Ovary (tissue), 10 donors: ENCODE measurements at places on chromosomes 1 and 21.
A peak's percentile ranks its signal among the peaks of the same experiment; 100 is the strongest.

DNA sequence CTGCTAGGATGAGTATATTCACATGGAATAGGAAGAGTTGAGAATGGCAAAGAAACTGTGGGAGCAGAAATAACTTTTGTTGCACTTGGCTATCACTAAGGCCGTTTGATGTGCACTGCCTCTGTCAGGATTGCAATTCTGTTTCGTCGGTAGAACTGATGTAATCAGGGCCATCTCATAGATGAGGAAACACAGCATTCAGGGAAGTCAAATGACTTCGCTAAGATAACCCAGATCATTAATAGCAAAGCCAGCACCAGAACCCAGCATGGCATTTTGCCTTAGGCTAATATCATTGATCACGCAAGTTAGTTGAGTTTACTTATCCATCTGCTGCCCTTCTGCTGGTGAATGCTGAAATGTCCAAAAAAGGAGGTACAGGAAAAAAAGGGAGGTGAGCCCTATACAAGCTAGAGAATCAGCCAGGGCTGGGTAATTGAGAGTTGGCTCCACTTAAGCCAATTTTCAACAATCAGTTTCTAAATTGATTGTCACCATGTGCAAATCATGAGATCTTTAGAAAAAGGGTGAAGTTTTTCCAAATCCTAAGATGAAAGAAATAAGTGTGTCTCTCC, 7.6 kb downstream of the RASSF5 start:
- DNase-seq, result no peak

DNA sequence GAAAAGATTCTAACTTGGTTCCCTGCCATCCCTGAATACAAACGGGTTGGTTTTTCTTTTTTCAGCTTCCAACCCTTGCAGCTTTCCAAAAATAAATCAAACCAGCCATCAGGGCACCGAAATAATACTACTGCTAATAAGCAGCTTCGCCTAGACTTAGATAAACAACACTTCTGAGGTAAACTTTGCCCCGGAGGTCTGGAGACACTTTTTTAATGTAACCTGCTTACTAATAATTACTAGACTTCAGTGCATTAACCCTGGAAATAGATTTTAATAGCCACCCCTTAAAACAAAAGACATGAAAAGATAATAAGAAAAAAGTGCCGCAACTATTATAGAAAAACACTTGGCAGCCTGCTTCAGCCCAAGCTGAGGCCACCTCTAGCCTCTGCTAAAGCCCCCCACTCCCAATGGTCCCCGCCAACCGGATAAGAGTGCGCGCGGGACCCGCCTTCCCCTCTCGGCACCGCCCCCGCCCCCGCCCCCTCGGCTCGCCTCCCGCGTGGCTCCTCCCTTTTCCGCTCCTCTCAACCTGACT, 405 bp upstream of the GADD45A start:
- no peak for DNase-seq

DNA sequence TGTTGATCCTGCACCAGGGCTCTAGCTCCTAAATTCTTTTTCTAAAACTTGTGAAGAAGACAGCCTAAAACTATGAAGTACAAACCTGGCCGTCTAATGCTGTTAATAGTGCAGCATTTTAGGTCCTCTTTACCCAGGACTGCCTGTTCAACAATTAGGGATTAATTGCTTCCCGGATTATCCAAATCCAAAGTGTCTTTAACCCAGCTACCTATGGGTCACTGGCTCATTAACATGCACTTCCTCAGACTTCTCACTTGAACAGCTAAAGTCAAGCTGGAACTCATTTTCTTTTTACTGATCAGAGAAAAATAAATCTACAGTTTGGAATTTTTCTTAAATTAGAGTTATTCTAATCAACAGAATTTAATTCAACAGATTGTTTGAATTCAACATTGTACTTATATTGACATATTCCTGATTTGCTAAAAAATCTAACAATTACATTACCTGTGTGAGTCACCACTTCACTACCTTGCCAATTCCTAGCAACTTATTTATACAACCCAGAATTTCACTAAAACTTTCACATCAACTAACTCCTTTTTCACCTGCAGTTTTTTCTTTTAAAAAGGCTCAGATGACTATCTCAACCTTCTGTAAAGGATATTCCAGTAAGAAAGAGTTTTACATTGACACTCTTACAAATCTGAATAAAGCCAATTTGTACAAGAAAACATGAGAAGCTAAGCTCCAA, 3.3 kb downstream of the HNRNPU start:
- no peak for DNase-seq

- DNase-seq, result peak; percentile 80
These were observed 16.5 kb downstream of the STK40 start for GRCh38 chr1:36369061-36369861.

- no peak for DNase-seq
These were observed 79.3 kb upstream of the TLR5 start for GRCh38 chr1:223222377-223222776.

- DNase-seq, result no peak
These were observed 14.7 kb upstream of the CSF1 start for GRCh38 chr1:109895720-109896504.
